ENCODE measurements at places on chromosomes 3 and 15.

GRCh38 chr3:186079925-186080324, 29.0 kb downstream of the ETV5 start:
- DNase-seq = no peak

- peak; percentile 51 for DNase-seq
These were observed 42.3 kb downstream of the TM4SF18 start for GRCh38 chr3:149291178-149291577.

- DNase-seq = no peak
These were observed 22.9 kb upstream of the TRA2B start for GRCh38 chr3:185960522-185961288.

GRCh38 chr3:55484191-55484689, 2.9 kb downstream of the WNT5A start:
- no peak for DNase-seq

GRCh38 chr3:135143474-135143873, 348.4 kb downstream of the EPHB1 start:
- DNase-seq = no peak

- no peak for DNase-seq
These were observed 23.3 kb downstream of the IREB2 start for GRCh38 chr15:78461171-78461888.

DNA sequence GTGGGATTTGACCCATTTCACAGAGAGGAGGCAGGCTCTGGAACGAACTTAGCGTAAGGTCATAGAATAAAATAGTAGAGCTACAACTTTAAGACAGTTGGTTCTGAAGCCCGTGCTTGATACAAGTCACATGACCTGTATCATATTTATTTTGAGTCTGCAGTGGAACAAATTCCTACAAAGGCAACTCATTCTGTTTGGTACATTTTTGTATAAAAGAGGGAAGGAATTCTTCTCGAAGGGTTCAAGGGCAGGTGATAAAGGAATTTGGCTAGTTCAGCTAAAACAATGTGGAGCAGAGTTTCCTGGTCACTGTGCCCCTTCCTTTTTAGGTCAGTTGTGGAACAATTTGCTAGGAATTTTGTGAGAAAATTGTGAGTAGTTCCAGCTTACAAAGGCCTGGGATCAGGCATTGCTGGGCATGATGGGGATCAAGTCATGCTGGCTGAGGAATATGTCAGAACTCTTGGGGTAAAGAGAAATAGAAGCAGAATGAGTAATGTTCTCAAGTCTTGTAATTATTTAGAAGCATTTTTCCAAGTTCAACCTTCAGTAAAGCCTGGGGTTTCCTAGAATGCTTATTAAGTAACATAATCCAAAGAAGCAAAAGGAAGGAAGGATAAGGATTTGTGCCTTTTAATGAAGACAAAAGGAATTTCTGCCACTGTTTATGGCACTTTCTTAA, 19.1 kb downstream of the USP3 start:
- DNase-seq = no peak

DNA sequence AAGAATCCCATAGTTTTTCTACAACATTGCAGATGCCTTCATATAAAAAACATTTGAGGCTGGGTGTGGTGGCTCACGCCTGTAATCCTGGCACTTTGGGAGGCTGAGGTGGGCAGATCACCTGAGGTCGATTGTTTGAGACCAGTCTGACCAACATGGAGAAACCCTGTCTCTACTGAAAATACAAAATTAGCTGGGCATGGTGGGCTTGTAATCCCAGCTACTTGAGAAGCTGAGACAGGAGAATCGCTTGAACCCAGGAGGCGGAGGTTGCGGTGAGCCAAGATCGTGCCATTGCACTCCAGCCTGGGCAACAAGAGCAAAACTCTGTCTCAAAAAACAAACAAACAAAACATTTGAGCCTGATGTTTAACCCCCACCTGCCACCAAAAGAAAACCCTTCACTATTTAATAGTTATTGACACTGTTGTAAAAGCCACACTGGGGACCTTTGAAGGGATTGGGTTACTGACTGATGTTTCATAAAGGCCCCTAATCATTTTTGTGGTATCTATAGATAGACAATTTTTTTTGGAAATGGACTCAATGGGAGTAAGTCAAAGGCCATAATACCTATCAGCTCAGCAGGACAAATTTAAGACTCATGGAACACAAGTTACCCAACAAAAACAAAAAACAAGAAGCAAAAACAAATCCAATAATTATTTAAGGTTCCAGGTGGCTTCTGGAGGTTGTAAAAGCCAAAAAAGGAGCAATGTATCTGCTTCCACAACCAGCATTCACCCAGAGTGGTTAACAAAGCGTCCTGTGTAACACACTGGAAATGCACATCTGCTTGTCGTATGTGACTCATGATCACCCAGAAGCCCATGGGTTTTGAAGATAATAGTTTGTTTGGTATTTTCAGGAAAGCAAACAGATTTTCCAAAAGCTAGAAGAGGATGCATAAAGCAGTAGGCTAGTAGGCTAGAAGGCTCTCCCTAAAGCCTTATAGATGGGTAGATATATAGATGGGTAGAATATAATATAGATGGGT, 41.2 kb downstream of the CDCP1 start:
- no peak for DNase-seq

DNA sequence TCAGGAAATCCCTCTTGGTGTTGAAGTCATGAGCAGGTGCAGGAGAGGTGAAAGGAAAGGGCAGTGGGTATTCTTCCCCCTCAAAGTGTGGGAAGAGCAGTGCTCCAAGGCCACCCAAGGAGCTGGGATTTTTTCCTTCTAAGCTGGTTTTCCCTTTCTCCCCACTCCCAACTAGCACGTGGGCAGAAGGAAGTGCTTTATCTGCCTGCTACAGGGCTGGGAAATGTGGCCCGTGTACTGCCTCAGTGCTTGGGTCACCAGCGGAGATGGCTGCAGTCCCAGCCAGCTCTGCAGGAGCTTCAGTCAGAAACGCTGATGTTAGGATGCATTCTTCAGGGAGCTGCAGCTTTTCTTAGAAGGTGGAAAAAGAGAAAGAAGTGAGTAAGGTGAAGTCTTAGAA, 99.2 kb downstream of the CACNA1D start:
- DNase-seq = no peak

- peak; percentile 4 for DNase-seq
These were observed 588.8 kb upstream of the BCHE start for GRCh38 chr3:166425900-166426611.

- no peak for DNase-seq
These were observed 5.6 kb upstream of the TP63 start for GRCh38 chr3:189625572-189625971.

GRCh38 chr3:140332131-140332530, 345.7 kb upstream of the TRIM42 start:
- no peak for DNase-seq

DNA sequence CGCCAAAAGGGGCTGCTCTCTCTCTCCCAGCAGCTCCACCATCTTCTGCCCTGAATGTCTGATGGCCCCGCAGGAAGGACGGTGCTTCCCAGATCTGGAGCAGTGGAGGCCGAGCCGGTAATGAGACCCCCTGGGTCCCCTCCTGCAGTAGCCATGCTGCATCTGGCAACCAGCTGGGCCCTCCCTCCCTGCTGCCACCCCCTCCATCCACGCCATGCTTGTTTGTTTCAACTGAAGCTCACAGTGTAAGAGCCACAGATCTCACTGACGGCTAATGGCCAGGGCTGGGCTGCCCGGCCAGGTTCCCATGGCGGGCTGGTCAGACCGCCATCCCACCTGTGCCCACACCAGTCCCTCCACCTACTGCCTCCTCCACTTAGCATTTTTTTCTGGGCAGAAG, 260.8 kb downstream of the UACA start:
- no peak for DNase-seq

DNA sequence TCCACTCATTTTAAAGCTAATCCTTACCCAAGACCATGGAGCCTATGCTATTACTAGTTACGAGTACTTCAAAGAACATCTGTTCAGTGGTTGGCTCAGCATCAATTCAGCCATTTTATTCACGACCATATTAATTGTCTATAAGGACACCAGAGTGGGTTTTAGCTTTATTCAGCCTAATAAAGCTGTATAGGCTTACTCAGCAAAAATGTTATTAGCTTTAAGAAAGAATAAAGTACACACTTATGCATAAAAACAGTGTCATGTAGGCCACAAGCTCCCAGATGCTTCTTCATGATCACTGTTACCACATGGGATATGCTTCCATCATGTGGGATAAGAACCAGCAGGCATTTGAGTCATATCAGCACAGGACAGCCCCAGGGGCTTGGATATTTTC, 87.4 kb upstream of the GPR149 start:
- DNase-seq = no peak

DNA sequence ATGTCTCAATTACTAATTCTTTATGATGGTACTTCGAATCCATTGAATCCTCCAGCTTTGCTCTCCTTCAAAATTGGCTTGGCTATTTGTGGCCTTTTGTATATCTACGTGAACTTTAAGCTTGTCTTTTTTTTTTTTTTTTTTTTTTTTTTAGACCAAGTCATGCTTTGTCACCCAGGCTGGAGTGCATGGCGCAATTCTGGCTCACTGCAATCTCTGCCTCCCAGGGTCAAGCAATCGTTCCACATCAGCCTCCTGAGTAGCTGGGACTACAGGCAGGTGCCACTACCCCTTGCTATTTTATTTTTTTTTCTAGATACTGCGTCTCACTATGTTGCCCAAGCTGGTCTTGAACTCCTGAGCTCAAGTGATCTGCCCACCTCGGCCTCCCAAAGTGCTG, 7.7 kb upstream of the DIPK2A start:
- DNase-seq = no peak

GRCh38 chr15:81011593-81011992, 10.9 kb downstream of the TLNRD1 start:
- no peak for DNase-seq

- no peak for DNase-seq
These were observed 24.1 kb downstream of the SHC4 start for GRCh38 chr15:48939648-48940047.

DNA sequence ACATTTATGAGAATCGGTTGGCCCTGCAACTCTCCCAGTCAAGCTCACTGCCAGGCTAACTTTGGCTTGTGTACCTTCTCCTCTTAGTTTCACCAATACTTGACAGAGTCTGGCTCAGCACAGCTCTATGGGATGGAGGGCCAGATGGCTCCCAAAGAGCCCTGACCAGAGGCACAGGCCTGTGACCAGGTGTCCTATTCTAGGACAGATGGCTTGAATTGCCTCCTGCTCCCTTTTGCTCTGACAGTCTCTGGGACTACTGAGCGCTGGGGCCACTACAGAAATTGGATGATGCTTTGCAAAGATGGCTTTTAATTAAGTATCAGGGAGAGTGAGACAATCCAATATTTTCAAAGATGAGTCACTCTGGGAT, 10.3 kb upstream of the ARID3B start:
- no peak for DNase-seq

DNA sequence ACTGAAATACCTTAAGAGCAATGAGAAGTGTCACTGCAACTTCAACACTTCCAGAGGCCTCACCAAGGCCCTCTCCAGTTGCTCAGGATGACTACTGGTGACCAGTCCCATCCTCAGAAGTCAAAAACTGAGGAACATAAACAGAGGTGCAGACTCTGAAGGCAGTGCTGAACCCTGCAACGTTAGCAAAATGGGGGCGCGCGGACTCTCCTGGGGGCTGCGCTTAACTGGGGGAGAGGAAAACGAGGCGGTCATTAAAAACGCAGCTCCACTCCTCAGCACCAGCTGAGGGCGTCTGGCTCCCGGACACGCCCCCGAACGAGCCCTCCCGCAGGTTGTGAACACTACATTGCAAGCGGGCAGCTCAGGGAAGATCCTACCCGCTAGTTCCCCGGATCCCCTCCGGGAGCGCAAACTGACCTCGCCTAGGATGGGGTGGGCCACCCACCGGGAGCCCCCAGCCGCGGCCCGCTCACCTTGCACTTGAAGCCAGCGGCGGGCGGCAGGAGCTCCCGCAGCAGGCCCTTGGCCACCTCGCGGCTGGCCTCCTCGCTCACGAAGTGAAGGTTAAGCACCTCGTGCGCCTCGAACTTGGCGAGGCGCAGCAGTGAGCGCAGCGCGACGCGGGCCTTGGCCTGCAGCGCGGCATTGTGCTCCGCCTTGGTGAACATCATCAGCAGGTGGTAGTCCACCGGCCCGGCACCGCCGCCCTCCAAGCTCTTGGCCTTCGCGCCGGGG, 711 bp downstream of the XXYLT1 start:
- peak; percentile 44 for DNase-seq

DNA sequence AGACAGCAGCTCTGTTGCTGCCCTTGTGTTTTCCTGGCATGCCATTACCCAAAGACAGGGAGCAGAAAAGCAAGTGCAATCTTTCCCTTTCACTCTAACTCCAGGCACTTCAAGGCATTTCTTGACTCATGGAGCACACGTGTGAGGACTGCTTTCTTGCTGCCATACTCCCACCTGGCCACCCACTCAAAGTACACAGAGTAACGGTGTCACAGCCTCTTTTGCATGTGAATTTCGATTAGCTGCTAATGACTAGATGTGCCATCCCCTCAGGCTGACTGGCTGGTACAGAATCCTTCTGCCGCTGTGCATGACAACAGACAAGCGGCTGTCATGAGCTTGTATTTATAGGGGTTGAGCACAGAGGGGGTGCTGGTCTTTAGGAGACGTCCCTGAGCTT, 380.6 kb downstream of the CTNNB1 start:
- no peak for DNase-seq

DNA sequence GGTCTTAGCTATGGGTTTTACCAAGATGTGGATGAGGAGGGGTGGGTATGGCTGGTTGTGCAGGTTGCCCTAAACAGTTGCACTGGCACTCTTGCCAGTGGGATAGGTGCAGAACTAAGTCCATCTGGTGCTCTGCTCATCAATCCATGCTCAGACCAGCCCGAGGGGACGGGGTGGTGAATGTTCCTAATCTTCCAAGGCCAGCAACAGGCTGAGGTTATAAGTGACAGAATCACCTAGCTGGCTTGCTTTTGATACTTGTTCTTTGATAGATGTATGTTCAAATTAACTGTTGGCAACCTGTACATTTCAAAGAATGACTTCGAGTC, 53.5 kb upstream of the CCR2 start:
- no peak for DNase-seq

DNA sequence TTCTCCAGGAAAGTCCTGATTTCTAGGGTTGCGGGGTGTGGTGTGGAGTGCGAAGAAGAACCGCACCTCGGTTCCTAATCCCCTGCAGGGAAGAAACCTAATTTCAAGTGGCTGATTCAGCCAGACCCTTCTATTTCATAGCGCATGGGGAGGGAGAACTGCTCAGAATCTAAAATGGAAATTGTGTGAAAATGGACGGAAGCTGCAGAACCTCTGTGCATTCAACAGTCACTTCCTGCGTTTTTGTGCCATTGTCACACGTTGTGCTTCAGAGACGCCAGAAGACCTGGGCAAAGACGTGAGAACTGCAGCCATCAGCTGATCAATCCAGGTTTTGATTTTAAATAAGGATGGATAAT, 1.2 kb downstream of the SIDT1 start:
- no peak for DNase-seq

GRCh38 chr3:184600685-184601377, 39.2 kb downstream of the EPHB3 start:
- no peak for DNase-seq

- no peak for DNase-seq
These were observed 11.6 kb upstream of the TAFA4 start for GRCh38 chr3:68943753-68944500.

DNA sequence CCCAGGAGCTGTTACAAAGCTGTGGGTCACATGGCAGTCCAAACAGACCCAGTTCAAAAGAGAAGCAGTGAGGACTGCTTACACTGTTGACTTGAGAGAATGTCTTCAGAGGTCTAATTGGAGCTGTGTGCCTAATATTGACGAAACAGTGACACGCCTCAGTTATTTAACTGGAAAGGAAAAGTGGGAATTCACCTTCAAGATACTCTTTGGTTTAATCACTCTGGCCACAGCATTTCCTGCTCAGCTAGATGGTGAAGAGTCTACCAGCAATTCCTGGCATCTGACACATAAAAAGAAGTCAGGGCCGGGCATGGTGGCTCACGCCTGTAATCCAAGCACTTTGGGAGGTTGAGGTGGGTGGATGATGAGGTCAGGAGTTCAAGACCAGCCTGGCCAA, 326.4 kb downstream of the SV2B start:
- no peak for DNase-seq

Measured in HEK293T (cell line).